ENCODE measurements at places on chromosomes 2 and 18. TPM values are rescaled to one million over a fixed set of nuclear protein-coding genes. Genes with fewer than 3 reads are reported as not detected.

Gene LINC00305
- total RNA-seq, result not detected

Gene CDH20
- total RNA-seq, result not detected

Gene SH3RF3
- total RNA-seq, result 1.9 TPM

Gene ATP8B1
- 10.6 TPM for total RNA-seq

Gene SLC14A1
- total RNA-seq, result 131 TPM

All from bronchial smooth muscle cell (primary cell).